ENCODE measurements at places on chromosomes 3 and 15. TPM values are rescaled to one million over a fixed set of nuclear protein-coding genes. Genes with fewer than 3 reads are reported as not detected.

The GOLGA8H gene
- not detected for total RNA-seq

The GABRG3 gene
- not detected for total RNA-seq

The IMPG2 gene
- not detected for total RNA-seq

The IL20RB gene
- 0.97 TPM for total RNA-seq

The CACNA2D2 gene
- not detected for total RNA-seq
